Stimulated activated CD4-positive, alpha-beta T cell treated with anti-CD3 and anti-CD28 coated beads, Interleukin-1b, Interleukin-23, amount 100 ng/mL, for 4 hours (primary cell): ENCODE measurements at places on chromosomes 6 and 20.

DNA sequence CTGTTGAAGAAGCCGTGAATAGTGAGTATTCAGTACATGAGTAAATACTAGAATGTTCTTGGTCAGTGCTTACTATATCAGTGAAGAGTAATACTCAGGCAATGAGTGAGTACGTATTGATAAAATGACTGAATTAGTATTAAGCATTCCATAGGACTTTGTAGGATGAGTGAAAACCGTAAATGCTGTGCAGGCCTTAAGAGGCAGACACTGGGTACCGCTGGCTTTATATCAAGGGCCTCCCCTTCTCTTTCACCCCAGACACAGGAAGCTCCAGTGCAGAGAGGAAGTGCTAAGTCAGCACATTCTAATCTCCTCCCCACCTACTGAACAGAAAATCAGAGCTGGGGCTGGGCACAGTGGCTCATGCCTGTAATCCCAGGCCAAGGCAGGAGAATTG lies 24.2 kb downstream of the POFUT1 start:
- no peak for DNase-seq

DNA sequence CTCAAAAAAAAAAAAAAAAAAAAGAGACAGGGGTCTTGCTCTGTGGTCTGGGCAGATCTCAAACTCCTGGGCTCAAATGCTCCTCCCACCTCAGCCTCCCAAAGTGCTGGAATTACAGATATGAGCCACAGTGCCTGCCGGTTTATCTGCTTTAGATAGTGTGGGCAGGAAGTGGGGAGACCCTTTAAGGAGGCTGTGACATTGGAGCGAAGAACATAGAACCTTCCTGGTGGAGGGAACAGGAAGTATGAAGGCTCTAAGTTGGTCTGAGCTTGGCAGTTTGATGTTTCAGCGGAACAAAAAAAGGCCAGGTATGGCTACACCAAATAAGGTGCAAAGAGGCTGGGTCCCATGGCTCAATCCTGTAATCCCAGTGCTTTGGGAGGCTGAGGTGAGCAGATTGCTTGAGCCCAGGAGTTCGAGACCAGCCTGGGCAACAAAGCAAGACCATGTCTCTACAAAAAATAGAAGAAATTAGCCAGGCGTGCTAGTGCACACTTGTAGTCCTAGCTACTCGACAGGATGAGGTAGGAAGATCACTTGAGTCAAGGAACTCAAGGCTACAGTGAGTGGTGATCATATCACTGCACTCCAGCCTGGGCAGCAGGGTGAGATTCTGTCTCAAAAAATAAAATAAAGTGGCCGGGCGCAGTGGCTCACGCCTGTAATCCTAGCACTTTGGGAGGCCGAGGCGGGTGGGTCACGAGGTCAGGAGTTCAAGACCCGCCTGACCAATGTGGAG lies 8.7 kb upstream of the ZMYND8 start:
- DNase-seq: no peak

DNA sequence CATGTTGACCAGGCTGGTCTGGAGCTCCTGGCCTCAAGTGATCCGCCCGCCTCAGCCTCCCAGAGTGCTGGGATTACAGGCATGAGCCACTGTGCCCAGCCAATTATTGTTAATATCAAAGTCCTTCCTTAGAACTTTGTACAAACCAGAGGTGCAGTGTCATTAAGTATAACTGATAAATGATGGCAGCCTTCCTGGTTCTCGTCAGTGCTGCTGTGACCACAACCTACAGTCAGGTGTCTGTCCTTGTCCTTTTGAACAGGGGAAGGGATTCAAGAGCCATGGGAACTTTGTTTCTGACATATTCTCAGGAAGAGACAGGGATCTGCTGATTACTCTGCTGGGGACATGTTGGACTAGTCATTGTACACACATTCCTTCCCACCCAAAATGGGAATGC lies 103.2 kb upstream of the TIAM2 start:
- DNase-seq: no peak

DNA sequence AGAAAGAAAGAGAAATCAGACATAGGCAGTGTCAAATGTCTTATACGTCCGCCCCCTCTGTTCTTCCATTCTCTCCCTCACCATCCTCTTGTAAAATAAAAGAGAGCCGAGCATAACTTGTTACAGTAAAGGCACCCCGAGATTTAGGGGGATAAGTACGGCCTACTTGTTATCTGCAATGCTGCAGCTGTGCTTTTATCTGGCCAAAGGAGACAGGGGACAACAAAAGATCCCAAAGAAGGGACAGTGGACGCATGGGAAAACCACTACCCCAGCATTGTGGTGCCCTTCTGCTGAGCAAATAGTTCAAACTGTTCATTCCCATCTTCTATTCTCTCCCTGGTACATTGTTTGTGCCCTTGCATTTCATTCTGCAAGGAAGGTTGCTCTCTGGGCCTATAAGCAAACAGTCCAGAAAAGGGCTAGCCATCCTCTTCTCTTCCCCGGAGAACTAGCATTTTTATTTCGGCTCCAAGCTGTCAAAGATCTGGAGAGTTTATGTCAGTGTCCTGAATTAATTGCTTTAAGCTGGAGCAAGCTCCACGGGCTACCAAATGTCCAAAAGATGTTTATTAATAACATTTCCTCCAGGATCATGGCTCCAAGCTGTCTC lies 22.3 kb downstream of the FOXA2 start:
- no peak for DNase-seq

- DNase-seq: no peak
These were observed 60.1 kb upstream of the CD93 start for GRCh38 chr20:23146181-23146580.

- DNase-seq: no peak
These were observed 15.8 kb downstream of the CAGE1 start for GRCh38 chr6:7373739-7374138.

GRCh38 chr6:26426691-26427450 lies 13.4 kb upstream of the BTN3A3 start:
- DNase-seq: no peak

- DNase-seq: no peak
These were observed 123.7 kb upstream of the BTN3A2 start for GRCh38 chr6:26241033-26241895.
